ENCODE measurements at places on chromosomes 7 and 10.

GRCh38 chr7:137564677-137565076 is 221.1 kb upstream of the PTN start:
- no peaks in the 10 kb centered on the region for H3K36me3 ChIP-seq
- H3K4me3 ChIP-seq: no peak overlapping the region
- no peak overlapping the region for H3K27ac ChIP-seq
- H3K27me3 ChIP-seq: no peaks in the 10 kb centered on the region

DNA sequence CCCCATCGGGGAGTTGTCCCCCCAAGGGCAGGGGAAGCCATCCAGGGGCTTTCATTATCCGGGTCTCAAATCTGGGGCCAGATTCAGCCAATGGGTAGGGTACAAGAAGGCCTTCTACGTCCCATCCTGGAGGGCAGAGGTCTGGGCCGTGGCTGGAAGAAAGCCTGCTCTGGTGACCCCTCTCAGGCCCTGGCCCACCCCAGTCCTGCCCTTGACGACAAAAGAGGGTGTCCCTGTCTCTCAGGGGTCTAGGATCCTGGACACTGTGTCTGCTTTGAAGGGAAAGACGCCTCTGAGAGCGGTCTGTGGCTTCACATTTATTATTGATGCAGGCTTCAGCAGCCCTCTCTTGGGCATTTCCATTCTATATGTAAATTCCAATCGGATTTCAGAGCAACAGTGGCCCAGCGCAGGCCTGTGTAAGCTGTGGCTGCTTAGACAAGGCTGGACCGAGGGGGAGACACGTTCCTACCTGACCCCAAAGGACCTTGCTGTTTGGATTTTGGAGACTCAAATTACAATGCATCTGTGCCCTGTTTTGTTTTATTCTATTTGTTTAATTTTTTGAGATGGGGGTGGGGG is 83.2 kb upstream of the BAIAP2L1 start:
- H3K36me3 ChIP-seq: no peaks in the 10 kb centered on the region

- peaks cover 40% of the 10 kb centered on the region for H3K36me3 ChIP-seq
- H3K27ac ChIP-seq: peak overlapping the region; percentile 88
- H3K4me1 ChIP-seq: peaks cover 68% of the 10 kb centered on the region
- peak; percentile 49 for DNase-seq
Measured at GRCh38 chr10:61992671-61993668, 91.5 kb downstream of the ARID5B start.

GRCh38 chr10:12699781-12700556 is 301.5 kb downstream of the CCDC3 start:
- H3K36me3 ChIP-seq: peaks cover 6% of the 10 kb centered on the region
- H3K27me3 ChIP-seq: no peaks in the 10 kb centered on the region
- DNase-seq: no peak
- H3K4me3 ChIP-seq: no peak overlapping the region
- peak overlapping the region; percentile 36 for H3K27ac ChIP-seq

DNA sequence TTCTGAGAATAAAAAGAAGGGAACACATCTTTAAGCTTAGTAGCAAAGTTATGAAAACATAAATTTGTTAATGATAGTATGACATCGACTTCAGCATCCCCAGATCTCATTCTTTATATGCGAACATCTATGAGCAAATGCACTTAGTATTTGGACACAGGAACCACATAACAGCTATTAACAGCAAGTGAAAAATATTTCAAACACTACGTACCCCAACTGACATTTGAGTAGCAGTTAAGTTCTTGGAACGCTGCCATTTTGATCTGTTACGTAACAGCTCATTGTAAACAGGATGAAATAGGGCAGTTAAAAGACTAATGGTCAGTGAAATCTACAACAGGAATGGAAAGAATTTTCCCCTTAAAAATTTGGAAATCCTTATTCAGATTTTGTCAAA is 428.9 kb downstream of the TNS3 start:
- no peaks in the 10 kb centered on the region for H3K36me3 ChIP-seq
- no peak overlapping the region for H3K27ac ChIP-seq
- no peaks in the 10 kb centered on the region for H3K4me1 ChIP-seq
- H3K27me3 ChIP-seq: no peaks in the 10 kb centered on the region

- no peaks in the 10 kb centered on the region for H3K27me3 ChIP-seq
- no peak overlapping the region for H3K4me3 ChIP-seq
- no peak overlapping the region for H3K27ac ChIP-seq
- H3K4me1 ChIP-seq: no peaks in the 10 kb centered on the region
Measured at GRCh38 chr10:78952030-78952429, 116.7 kb upstream of the ZMIZ1 start.

DNA sequence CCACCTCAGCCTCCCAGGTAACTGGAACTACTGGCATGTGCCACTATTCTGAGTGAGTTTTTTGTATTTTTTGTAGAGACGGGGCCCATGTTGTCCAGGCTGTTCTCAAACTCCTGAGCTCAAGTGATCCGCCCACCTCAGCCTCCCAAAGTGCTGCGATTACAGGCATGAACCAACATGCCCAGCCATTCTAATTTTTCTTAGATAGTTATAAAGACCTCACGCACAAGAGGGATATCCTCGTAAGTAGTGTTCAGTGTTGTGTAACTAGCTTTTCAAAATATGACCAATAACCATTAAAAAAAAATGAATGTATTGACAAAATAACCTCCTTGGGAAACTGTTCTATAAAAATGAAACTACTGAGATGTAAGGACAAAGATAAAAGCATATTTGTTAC is 90.5 kb upstream of the FERD3L start:
- H3K27me3 ChIP-seq: no peaks in the 10 kb centered on the region
- H3K36me3 ChIP-seq: no peaks in the 10 kb centered on the region
- no peaks in the 10 kb centered on the region for H3K4me1 ChIP-seq
- no peak for DNase-seq
- H3K27ac ChIP-seq: no peak overlapping the region
- no peak overlapping the region for H3K4me3 ChIP-seq

GRCh38 chr10:15172306-15172840 is 3.9 kb upstream of the NMT2 start:
- no peak for DNase-seq
- peaks cover 42% of the 10 kb centered on the region for H3K4me1 ChIP-seq
- H3K36me3 ChIP-seq: peaks cover 6% of the 10 kb centered on the region
- H3K27ac ChIP-seq: no peak overlapping the region
- peaks cover 2% of the 10 kb centered on the region for H3K27me3 ChIP-seq

DNA sequence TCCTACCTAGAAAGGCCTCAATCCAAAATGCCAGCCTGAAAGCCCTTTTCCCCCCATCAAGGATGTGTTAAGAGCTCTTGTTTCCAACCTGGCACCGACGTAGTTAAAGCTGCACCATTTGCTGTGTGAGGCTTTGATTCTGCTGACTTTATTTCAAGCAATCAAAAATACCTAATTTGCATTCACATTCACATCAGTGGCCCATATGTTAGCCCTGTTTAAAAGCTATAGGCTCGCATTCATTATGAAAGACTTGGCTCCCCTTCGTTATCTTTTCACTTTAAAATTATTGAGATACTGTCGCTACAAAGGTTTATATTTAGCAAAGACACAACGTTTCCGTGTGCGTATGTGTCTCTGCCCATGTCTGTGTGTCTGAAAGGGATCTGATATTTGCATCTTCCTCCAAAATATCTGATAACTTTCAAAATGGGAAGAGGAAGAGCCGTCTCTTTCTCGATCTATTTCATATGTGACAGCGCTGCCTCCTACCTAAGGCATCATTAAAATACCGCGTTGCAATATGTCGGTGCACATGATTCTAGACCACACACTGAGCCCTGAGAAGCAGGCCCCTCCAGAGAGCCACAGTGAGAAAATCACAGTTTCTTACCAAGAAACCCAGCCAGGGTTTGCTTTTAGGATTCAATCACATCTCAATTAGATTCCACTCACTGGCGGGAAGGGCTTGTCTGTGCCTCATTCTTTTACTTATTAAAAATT is 57.1 kb upstream of the ITPRID1 start:
- no peak for DNase-seq
- H3K27ac ChIP-seq: no peak overlapping the region
- no peak overlapping the region for H3K4me3 ChIP-seq

GRCh38 chr7:101560856-101561255 is 68.2 kb downstream of the MYL10 start:
- H3K36me3 ChIP-seq: no peaks in the 10 kb centered on the region
- no peak overlapping the region for H3K4me3 ChIP-seq
- no peak overlapping the region for H3K27ac ChIP-seq
- DNase-seq: no peak

- no peak for DNase-seq
- no peaks in the 10 kb centered on the region for H3K27me3 ChIP-seq
- no peaks in the 10 kb centered on the region for H3K36me3 ChIP-seq
- no peak overlapping the region for H3K4me3 ChIP-seq
- no peaks in the 10 kb centered on the region for H3K4me1 ChIP-seq
Measured at GRCh38 chr7:112855227-112855626, 65.0 kb upstream of the TMEM168 start.

DNA sequence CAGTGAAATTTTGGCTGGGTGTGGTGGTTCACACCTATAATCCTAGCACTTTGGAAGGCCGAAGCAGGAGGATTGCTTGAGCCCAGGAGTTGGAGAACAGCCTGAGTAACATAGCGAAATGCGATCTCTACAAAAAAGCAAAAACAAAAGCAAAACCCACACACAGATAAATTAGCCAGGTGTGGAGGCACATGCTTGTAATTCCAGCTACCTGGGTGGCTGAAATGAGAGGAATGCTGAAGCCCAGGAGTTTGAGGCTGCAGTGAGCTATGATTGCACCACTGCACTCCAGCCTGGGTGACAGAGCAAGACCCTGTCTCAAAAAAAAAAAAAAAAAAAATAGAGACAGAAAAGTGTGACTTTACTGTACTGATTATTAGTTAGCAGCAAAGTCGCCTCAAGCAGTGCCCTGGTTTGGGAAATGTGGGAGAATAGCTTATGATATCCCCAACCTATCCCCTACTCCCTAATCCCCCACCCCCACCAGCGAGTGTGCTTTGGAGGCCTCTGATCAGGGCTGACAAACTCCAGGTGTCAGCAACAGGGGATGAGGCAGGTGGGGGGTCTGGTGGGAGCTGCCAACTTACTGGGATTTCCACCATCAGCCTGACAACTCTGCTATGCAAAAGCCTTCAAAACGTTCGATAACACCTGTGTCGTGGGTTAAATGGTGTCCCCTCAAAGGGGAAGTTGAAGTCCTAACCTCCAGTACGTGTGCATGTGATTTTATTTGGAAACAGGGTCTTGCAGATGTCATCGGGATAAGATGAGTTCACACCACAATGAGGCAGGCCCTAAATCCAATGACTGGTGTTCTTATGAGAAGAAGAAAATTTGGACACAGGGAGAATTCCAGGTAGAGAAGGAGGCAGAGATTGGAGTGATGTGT is 124.7 kb upstream of the SDK1 start:
- H3K36me3 ChIP-seq: no peaks in the 10 kb centered on the region
- no peak overlapping the region for H3K4me3 ChIP-seq
- no peak for DNase-seq
- H3K27me3 ChIP-seq: no peaks in the 10 kb centered on the region

DNA sequence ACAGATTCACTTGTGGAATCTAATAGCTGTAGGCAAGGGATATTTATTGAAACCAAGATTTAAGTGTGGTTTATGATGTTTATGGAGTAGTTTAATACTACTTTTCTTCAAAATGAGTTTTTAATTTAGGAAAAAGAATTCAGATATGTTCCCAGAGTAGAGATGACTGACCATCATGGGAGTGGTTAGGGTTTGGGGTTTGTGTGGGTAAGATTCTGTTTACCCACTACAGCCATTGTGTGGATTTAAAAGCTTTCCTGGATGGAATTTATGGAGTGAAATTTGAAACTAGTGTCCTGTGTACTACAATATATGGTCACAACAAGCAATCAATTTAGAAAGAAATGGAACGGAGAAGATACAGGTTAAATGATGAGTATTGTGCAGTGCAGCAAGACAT is 453.5 kb downstream of the AUTS2 start:
- H3K27me3 ChIP-seq: peaks cover 2% of the 10 kb centered on the region
- DNase-seq: no peak
- H3K4me1 ChIP-seq: no peaks in the 10 kb centered on the region
- H3K27ac ChIP-seq: no peak overlapping the region
- no peak overlapping the region for H3K4me3 ChIP-seq

GRCh38 chr10:71756311-71757191 is 16.8 kb downstream of the VSIR start:
- no peaks in the 10 kb centered on the region for H3K27me3 ChIP-seq
- H3K27ac ChIP-seq: peak overlapping the region; percentile 73
- DNase-seq: no peak
- H3K4me3 ChIP-seq: no peak overlapping the region
- H3K36me3 ChIP-seq: peaks cover 69% of the 10 kb centered on the region
- H3K4me1 ChIP-seq: peaks cover 60% of the 10 kb centered on the region

- no peaks in the 10 kb centered on the region for H3K36me3 ChIP-seq
- H3K27ac ChIP-seq: no peak overlapping the region
- H3K27me3 ChIP-seq: no peaks in the 10 kb centered on the region
- no peaks in the 10 kb centered on the region for H3K4me1 ChIP-seq
- no peak for DNase-seq
Measured at GRCh38 chr7:94561841-94562514, 52.4 kb downstream of the CASD1 start.

Data from activated T-helper 2 cell treated with anti-CD3 and anti-CD28 coated beads, Interferon-gamma antibody, Interleukin-2, Interleukin-4, amounts not matched to agents 10 μg/mL and 5 μg/mL and 100 μg/mL, durations not matched to agents 14 hours and 24 hours and 36 hours (primary cell).